ENCODE measurements at places on chromosomes 6 and 20.
A peak's percentile ranks its signal among the peaks of the same experiment; 100 is the strongest.

DNA sequence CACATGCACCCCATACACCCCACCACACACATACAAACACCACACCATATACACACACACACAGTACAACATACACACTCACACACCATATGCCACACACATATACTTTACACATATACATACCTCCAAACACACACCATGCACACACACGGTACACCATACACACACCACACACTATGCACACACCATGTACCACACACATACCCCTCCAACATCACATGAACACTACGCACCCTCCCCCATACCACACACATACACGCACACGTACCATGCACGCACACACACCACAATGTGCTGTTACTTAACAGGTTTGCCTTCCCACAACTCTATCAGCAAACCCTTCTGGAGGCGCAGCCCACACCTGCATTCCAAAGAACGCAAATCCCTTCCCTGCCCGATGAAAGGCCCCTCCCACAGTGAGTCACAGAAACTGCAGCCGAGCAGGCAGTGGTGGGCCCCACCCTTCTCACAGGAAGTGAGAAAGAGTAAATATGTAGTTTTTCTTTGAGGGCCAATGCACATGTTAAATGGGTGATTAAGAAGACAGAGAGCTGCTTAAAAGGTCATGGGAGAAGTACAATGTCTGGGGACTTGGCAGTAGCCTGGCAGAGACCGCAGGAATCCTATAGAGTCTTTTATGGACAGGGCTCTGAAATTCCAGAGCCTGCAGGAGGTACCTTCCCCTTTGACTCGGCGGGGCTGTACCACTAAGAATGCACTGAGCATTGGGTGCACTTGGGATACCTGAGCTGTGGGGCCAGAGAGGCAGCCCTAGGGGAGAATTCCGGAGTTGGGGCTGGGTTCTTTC, 34.1 kb upstream of the EZR start:
- peaks cover 2% of the 10 kb centered on the region for H3K27me3 ChIP-seq
- peaks cover 27% of the 10 kb centered on the region for H3K4me1 ChIP-seq
- no peaks in the 10 kb centered on the region for H3K36me3 ChIP-seq
- no peak overlapping the region for H3K27ac ChIP-seq
- no peak overlapping the region for H3K4me3 ChIP-seq
- peak; percentile 37 for DNase-seq

DNA sequence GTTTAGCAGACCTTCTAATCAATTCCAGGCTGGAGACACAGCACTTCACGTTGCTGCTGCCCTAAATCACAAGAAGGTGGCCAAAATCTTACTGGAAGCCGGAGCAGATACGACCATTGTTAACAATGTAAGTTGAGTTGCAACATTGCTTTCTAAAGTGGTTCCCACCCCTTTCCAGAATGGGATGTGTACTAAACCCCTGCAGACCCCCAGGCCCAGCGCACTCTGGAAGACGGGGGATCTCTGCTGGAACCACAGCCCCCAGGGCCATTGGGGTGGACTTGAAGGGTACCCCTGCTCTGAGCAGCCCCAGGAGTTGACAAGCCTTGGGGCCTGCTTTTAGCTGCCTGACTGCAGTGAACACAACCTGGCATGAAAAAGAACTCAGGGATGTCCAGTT, 22.0 kb downstream of the LYRM2 start:
- peaks cover 27% of the 10 kb centered on the region for H3K36me3 ChIP-seq
- no peak for DNase-seq
- no peak overlapping the region for H3K27ac ChIP-seq
- no peaks in the 10 kb centered on the region for H3K27me3 ChIP-seq
- H3K4me1 ChIP-seq: peaks cover 2% of the 10 kb centered on the region

DNA sequence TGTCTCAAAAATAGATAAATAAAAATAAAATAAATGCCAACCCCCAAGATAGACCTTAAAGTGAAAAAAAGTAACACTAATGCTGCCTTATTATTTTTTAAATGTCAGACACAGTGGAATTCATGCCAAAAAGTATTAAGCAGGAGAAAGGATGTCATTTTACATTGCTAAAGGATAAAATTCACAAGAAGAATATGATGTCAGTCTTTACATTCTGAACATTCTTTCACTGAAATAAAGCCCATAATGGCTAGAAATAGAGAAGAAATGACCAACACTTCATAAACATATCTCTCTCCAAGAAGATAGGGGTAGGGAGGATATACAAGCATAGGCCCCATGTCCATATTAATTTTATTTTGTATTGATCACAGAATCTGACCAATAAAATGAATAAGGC, 47.4 kb downstream of the SLC23A2 start:
- peaks cover 5% of the 10 kb centered on the region for H3K36me3 ChIP-seq
- H3K4me3 ChIP-seq: no peak overlapping the region
- H3K4me1 ChIP-seq: peaks cover 27% of the 10 kb centered on the region

- H3K4me3 ChIP-seq: no peak overlapping the region
- no peak overlapping the region for H3K27ac ChIP-seq
- no peak for DNase-seq
Measured at GRCh38 chr6:139546106-139546472, 171.6 kb upstream of the CITED2 start.

DNA sequence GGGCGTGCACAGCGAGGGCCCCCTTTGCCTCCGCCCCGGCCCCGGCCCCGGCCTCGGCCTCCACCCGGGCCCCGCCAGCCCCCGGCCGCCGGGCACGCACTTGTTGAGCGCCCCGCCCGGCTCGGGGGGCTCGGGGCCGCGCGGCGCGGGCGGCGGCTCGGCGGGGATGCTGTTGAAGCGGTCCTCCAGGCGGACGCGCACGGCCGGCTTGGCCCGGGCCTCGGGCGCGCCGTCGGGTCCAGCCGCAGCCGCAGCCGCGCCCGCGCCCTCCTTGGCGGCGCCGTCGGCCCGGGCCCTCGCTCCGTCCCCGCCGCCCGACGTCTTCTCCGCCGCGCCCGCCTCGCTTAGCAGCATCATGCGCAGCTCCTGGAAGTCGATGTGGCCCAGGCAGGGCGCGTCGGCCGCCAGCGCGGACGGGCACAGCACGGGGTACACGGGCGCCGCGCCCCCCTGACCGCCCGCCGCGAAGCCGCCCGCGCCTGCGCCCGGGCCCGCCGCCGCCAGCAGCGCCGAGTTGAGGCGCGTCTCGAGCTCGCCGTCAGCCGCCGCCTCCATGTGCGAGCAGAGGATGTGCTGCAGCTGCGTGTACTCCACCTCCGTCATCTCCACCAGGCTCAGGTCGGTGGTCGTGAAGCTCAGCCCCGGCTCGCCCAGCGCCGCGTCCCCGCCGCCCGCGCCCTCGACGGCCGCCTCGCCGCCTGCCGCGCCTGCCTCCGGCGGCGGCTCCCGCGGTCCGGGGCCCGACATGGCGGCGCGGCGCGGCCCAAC, 514 bp downstream of the TCFL5 start:
- H3K36me3 ChIP-seq: peaks cover 20% of the 10 kb centered on the region
- peaks cover 38% of the 10 kb centered on the region for H3K4me1 ChIP-seq
- H3K27ac ChIP-seq: no peak overlapping the region
- H3K4me3 ChIP-seq: no peak overlapping the region

GRCh38 chr20:61957961-61958715, 107.5 kb downstream of the TAF4 start:
- H3K4me3 ChIP-seq: no peak overlapping the region
- no peaks in the 10 kb centered on the region for H3K27me3 ChIP-seq
- peak; percentile 1 for DNase-seq
- no peaks in the 10 kb centered on the region for H3K36me3 ChIP-seq

Measured in endothelial cell (in vitro differentiated cells).